ENCODE measurements at places on chromosomes 3 and 15.

GRCh38 chr3:71062952-71063772 lies 520.4 kb downstream of the FOXP1 start:
- no peak for DNase-seq

- DNase-seq = no peak
Measured at GRCh38 chr15:32222716-32223115, 180.4 kb downstream of the GOLGA8K start.

DNA sequence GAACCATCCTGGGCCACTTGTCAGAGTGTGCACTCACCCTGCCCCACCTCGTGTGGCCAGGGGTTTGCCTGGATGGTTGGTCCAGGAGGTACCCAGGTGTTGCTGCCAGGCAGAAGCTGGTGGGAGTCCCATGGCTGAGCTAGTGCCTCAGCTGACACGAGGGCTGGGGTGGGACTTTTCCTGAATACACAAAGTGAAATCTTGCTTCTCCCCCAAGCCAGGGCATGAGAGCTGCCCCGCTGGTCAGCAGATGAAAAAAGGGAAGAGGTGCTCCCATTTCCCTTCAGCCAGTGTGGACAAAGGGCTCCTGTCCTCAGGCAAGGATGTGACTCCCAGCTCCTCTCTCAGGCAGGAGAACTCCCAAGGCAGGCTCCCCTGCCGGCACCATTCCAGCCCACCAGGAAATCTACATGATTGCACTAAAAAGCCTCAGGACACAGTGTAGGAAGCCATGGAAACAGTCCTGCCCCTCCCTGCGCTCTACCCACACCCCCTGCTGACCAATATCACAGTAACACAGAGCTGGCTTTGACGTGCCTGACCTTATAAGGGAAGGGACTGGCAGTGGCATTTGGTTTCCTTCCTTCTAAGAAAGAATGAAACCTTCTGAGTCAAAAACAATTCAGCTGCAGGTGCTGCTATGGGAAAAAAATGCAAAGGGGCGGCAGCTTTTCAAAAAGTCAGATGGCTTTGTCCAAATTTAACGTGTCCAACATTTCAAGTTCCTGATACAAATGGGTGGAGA lies 33.9 kb downstream of the MYO5C start:
- no peak for DNase-seq

- DNase-seq = no peak
Measured at GRCh38 chr3:55576621-55577388, 89.7 kb upstream of the WNT5A start.

GRCh38 chr15:45473068-45473467 lies 49.5 kb downstream of the SLC30A4 start:
- no peak for DNase-seq

DNA sequence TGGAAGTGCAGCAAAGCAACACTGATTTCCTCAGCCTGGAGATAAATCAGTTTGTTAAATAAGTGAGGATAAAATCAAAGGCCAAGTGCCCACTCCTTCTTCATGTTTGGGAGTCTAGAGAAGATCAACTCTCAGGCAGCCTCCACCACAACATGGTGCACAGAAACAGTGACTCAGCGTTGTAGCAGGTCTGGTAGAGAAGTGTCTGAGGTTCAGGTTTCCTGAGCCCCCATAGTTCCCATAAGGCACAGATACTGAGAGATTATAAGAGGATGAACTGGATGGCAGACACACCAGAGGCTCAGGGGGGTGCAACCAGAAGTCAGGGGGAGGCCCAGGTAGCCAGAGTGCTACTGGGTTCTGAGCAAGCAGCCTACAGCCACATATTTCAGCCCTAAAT lies 166.7 kb downstream of the FRMD5 start:
- no peak for DNase-seq

- DNase-seq = no peak
Measured at GRCh38 chr15:37037071-37037655, 63.2 kb downstream of the MEIS2 start.

DNA sequence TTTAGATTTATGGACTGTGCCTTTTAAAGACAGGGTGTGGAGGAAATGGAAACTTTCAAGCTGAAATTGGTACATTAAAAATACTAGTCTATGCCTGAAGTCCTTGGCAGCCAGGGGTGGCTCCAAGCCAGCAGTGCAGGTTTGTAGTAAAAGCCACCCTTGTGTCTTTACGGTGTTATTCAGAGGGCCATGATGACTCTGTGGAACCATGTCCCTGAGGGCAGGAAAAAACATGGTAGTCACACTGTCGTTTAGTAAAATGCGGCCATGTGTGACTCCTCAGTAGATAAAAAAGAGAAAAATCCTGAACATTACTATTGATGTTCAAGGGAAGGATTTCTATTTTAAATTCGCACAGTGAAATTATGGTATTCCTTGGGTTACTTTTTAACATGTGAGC lies 2.7 kb downstream of the FAN1 start:
- no peak for DNase-seq

GRCh38 chr3:172140499-172141391 lies 101.4 kb downstream of the FNDC3B start:
- peak; percentile 56 for DNase-seq

GRCh38 chr15:58517252-58517681 lies 85.5 kb downstream of the LIPC start:
- no peak for DNase-seq

- DNase-seq = no peak
Measured at GRCh38 chr15:85071061-85071460, 89.4 kb downstream of the PDE8A start.

DNA sequence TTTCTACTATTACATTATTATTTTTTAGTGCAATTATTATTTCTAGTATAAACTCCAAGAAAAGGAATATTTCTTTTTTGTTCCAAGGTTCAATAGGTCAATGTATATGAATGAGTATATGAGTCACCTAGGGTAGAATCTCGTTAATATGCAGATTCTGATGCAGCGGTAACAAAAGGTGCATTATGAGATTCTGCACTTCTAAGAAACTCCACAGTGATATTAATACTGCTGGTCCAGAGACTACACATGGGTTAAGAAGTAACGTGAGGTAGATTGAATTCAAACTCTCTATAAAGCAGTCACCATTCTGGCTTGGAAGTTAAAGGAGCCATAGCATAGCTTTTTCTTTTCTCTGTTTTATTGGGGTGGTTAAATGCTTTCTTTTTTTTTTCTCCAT lies 596.2 kb upstream of the TBL1XR1 start:
- DNase-seq = no peak

DNA sequence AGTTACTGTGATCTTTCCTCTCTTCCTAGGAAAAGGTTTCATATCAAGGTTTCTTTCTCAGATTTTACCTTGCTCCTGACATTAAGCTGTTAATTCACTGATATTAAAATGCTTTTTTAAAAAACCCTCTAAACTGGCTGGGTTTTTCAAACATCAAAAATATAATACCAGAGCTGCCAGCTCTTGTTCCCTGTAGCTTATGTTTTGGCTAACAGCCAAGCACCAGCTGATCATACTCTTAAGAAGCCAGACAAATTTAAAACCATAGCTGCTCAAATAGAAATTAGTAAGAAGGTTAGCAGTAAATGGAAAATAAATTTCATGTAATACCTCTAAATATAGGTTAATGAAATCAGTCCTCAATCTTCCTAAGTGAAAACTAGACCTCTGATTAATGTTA lies 657.5 kb downstream of the GRM7 start:
- no peak for DNase-seq

DNA sequence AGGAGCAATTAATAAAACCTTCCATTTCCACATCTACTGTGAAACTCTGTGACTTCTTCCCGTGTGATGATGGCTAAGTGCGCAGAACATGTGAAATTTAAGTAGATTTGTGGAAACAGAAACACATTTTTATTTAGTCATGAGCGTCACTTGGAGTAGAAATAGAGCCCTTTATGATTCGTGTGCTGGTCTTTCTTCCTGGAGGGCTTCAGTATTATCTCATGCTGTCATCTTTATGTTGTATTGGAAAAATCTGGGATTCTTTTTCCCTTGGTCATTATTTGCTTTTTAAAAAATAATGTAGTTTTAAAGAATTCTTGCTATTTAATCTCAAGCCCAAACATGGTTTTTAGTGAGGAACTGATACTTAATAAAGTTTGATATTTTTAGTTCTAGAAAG lies 284.0 kb upstream of the CTDSPL start:
- DNase-seq = peak; percentile 19

- DNase-seq = no peak
Measured at GRCh38 chr3:189389346-189389745, 217.6 kb downstream of the TPRG1 start.

DNA sequence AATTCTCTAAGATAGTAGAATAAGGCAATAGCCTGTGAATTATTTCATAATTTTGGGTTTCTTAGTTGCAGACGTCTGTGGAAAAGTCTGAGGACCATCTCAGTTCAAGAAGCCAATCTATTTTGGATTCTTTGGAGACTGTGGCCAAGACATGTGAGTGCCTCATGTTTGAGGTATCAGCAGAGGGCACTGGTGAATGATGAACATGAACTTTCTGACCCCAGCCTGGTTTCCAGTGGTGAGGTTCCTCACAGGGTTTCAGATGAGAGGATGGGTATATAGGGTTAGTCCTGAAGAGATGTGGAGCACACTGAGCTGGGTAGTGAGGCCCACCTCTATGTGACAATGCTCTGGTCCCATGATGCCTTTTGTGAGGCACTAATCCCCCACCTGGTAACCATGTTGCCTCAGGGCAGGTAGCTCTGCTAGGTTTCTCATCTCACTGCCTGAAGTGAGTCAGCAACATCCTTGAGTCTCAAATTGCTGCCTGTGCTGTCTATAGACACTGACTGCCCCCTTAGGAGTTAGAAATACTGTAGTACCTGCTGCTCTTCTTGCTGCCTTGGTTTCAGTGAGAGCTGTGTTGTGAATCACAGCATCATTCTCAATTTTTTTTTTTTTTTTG lies 32.3 kb downstream of the C3orf62 start:
- no peak for DNase-seq

GRCh38 chr3:194279701-194280360 lies 71.3 kb downstream of the CPN2 start:
- DNase-seq = no peak

- no peak for DNase-seq
Measured at GRCh38 chr15:99212406-99212805, 37.0 kb downstream of the TTC23 start.

DNA sequence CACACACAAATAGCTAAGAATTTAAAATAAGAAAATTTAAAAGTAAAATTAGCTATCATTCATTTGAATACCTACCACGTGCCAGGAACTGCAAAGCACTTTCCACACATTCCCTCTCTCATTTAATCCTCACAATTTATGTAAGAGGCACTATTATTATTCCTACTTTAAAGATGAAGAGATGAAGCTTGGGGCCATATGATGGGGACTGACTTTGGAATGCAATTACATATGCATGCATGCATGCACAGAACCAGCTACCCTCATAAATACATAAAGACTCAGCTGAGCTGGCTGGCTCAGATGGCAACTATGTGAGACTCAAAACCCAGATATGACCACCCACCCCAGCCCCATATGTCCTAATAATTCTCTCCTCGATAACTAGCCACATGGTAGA lies 31.7 kb upstream of the THUMPD3 start:
- DNase-seq = no peak

- DNase-seq = no peak
Measured at GRCh38 chr3:25103391-25103790, 324.7 kb upstream of the RARB start.

DNA sequence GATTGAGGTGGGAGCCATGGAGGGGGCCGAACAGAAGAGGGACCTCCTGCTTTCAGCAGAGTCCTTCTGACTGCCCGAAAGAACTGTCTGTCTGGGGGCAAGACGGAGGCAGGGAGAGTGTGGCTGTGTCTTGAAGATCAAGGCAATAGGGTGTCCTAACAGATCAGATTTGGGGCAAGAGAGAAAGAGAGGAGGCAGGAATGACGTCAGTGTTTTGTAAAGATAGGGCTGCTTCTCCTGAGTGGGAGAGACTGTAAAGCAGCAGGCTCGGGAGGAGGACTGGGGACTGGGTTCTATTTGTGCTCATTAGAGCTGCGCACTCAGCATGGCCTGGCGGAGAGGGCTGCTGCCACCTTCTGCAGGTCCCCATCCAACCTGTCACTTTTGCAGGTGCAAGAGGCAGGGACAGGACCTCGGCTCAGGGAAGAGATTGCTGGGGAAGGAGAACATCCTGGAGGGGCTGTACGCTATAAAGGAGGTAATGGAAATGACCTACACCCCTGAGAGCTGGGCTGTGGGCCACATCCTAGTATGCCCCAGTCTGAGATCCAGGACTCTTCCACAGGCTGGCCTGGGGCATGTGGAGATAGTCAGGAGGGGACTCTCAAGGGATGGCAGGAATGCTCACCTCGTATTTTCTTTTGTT lies 29.0 kb upstream of the FGD5 start:
- DNase-seq = no peak

- no peak for DNase-seq
Measured at GRCh38 chr3:107690522-107691138, 167.9 kb downstream of the BBX start.

DNA sequence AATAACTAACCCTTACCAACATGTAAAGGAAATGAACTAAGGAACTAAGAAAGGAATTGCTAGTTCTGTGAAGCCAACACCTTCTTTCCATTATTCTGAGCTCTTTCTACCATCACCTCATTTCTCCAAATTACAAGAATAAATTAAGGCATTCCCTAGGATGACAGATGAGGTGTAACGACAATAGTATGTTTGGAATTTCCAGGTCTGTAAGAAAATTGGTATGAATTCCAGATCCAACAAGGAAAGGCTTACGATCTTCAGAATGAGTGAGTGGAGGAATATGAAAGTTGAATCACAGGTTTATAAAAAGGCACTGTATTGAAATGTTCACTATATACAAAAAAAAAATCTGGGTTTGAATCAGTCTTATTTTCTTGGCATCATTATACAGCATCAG lies 4.5 kb upstream of the NANOGP8 start:
- no peak for DNase-seq

DNA sequence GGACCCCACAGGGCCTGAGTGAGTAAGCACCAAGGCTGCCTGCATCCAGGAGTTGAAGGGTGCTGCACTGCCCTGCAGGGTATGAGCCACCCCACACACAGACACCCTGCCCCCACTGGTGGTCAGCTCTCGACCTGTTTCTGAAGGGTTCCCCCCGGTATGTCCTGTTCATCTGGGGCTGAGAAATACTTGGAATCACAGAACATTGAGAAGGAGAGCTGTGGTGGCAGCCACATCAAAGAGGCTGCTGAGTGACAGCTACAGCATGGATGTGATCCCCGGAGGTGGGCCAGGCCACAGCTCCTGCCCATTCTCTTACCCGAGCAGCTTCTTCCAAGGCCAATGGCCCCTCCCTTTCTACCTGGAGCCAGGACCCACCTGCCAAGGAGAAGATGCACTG lies 66.4 kb upstream of the PLXNA1 start:
- DNase-seq = no peak

DNA sequence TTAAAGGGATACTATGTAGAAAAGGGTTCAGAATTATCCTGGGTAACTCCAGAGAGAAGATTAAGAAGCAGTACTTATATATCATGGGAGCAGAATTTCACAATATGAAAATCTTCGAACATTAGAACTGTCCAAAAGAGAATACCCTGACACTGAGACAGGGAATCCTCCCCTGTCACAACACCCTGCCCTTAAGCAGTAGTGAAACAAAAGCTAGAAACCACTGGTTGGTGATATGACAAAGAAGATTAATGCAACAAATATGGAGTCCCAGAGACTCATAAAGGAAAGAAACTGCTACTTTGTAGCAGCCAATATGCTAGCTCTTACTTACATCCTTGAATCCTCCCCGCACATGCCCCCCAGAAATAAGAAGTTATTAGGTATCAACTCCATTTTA lies 18.5 kb downstream of the MIX23 start:
- no peak for DNase-seq

GRCh38 chr15:55707951-55708350 lies 35.0 kb downstream of the PRTG start:
- DNase-seq = no peak

GRCh38 chr15:57017024-57017423 lies 98.6 kb downstream of the TCF12 start:
- DNase-seq = no peak
